Stimulated activated naive CD4-positive, alpha-beta T cell treated with Interleukin-2 at 50 U/mL for 16 hours (primary cell): ENCODE measurements at places on chromosomes 1 and 21.

- no peak for DNase-seq
These were observed 97.3 kb downstream of the GLIS1 start for GRCh38 chr1:53641481-53642214.

GRCh38 chr1:40094466-40095110 is 2.5 kb downstream of the PPT1 start:
- DNase-seq: no peak

GRCh38 chr1:212696721-212697331 is 2.8 kb downstream of the BATF3 start:
- DNase-seq: no peak

DNA sequence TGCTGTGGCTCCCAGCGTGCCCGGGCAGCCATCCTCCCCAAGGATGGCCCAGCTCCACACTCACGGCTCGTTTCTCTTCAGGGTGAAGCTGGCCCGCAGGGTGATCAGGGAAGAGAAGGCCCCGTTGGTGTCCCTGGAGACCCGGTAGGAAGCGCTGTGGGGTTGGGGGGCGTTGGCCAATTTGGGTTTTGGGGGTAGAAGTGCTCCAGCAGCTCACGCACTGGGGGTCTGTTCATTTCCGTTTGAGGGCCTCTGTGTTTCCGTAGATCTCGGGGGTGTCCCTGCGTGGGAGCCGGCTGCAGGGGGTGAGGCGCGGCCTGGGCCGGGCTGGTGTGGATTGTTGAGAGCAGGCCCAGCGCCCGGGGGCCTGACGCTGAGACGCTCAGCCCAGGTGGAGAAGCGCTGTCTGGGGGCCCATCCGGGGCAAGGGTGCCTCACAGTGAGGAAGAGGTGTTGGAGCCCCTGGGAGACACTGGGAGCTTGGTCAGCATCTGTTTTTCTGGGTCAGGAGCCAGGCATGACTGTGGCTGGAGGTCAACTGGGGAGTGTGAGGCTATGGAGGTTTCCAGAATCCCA is 12.6 kb downstream of the COL6A1 start:
- DNase-seq: no peak

- no peak for DNase-seq
These were observed 21.0 kb downstream of the YIPF1 start for GRCh38 chr1:53868565-53868964.

GRCh38 chr1:201591981-201592380 is 53.1 kb downstream of the NAV1 start:
- DNase-seq: no peak

DNA sequence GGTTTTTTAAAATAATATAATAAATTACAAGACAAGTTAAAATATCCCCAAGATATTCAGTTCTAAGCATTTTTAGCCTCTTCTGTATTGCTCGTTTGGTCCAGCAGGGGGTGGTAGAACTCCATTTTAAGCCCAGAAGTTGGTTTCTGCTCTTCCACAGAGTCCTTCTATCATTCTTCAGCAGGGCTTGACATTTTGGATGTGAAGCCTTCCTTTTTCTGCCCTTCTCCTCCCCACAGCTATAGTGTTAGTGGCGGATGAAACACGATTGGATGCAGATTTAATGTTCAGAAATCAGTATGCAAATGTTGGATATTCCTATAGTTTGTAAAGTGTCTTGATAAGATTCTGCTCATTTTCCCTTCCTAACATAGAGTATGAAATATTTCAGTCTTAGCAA is 1.4 kb downstream of the NCAM2 start:
- DNase-seq: no peak

DNA sequence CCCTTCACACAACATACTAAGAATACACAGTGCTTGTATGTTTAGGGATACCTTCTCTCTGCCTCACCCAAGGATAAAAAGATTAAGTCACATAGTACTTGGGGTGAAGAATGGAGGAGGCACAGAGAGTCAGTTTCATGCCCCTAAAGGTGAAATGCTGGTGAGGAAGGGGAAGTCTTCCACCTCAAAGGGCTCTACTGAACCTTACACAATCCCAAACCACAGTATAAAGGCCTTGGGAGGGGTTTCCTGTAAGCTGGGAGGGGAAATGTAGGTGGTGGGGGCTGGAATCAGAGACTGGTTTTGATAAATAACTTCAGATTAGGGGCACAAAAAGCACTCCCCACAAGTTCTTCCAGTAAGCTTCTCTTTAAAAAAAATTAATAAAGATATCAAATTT is 3.5 kb downstream of the MINDY1 start:
- DNase-seq: no peak

- DNase-seq: no peak
These were observed 166.3 kb upstream of the RAB4A start for GRCh38 chr1:229104654-229105053.

- DNase-seq: no peak
These were observed 173.3 kb downstream of the COL24A1 start for GRCh38 chr1:85983316-85983715.

DNA sequence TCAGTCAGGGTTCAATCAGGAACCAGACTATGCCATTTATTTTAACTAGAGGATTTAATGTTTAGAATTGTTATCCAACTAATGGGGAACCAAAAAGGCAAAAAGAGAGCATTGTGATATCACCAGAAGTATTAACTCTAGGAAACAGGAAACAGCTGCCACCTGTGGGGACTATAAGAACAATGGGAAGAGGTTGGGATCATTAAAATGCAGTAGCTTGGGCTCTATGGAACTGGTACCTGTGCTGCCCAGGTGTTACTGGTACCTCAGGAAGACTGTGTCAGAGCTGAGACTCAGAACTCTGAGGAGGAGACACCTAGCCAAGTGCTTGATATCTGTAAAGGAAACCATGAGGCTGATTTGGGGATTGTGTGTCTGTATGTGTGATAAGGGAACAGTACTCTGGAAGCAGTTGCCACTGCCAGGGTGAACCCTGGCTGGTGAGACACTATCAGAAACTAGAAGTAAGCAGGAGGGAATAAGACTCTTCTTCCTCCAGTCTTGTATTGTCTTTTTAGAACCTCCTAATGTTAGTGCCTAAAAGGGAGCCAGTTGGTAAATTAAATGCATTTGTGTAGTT is 49.4 kb downstream of the MAN1A2 start:
- DNase-seq: no peak

DNA sequence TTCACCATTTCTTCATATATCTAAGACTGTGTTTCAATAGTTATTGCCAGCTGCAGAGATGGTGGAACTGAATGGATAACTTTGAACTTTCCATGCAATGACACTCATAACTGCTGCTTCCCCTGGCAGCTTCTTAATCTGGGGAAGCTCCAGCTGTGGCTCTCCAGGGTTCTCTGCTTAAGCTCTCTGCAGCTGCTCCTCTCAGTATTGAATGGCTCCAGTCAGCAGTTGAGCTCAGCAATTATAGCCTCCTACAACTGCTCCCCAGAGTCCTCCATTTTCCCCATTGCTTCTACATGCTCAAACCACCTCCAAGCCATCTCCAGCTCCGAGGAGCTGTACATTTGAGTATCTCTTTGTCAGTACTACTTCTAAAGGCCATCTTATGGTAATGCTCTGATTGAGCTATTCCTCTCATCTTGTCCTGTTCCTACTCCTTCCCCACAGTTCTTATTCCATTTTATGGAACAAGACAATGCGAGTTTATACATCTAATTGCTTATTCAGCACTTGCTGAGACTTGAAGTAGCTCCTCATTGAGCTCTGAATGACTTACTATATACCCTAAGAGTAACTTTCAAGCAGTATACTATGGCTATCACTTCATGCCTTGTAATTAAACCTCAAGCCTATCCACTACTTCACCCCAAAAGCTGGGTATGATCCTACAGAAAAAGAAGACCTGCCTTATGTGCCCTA is 362.4 kb downstream of the NEGR1 start:
- DNase-seq: no peak

DNA sequence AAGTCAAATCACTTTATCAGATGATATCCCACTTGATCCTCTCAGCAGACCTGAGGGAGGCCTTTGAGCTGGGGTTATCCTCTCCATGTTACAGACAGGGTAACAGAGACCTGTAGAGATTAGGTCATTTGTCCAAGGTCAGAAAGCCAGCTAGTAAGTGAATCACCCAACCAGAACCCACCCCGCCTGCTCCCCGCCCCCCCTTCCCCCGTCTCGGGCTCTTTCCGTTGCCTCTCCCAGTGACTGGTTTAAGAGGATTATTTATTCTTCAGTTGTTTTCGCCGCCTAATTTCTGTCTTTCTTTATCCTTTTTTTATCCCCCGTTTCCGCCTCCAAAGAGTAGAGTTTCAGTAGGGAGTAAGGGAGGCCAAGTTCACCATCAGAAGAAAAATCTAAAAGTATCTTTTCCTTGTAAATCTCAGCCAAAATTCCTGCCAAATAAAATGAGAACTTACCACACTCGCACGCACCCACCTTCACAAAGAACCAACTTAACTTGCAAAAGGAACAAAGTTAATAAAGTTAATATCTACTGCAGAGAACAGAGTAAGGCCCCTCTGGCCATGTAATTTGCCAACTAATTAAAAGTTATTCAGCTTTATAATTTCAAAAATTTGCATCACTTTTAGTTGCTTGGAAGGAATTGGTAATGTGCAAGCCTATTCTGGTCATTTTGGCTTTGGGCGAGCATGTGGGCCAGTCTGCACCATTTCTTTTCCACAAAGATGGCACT is 76.8 kb upstream of the TRABD2B start:
- no peak for DNase-seq

DNA sequence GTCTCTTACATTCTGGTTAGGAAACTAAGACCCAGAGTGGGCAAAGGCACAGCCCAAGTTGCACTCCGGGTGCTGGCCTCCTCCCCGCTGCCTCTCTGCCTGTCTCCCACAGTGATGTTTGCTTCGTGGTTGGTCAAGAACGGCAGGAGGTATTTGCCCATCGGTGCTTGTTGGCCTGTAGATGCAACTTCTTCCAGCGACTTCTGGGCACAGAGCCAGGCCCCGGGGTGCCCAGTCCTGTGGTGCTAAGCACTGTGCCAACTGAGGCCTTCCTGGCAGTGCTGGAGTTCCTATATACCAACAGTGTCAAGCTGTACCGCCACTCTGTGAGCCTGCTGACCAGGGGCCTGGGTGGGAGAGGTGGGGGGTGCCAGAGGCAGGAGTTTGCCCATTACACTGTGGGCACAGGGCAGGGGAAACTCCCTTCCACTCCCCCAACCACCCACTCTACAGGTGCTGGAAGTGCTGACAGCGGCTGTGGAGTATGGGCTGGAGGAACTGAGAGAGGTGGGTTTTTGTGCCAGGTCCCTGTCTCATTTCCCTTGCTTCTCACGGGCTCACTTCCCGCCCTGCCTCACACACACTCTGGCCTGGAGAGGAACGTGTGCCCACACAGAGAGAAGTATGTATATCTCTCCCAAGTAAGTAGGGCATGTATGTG is 1.9 kb downstream of the BTBD19 start:
- DNase-seq: peak; percentile 54

DNA sequence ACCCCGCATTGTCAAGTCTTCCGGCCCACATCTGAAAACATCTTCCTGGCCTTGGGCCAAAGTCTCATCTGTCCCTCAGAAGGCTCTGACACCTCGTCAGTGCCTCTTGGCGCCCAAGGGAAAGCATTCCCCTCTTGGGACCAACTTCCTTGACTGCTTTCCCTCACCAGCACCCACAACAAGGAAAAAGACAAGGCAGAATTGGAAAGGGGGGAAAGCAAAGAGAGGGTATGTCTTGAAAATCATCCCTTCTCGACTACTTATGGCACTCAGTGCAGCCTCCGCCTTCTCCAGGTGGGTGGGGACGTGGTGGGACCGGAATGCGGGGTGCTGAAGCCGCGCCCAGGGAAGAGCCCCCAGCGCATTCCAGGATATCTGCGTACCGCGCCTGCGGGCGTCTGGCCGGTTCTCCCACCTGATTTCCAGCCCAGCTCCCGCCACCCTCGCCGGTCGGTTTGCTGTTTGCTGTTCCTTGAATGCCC is 554 bp upstream of the SLC39A1 start:
- DNase-seq: no peak

DNA sequence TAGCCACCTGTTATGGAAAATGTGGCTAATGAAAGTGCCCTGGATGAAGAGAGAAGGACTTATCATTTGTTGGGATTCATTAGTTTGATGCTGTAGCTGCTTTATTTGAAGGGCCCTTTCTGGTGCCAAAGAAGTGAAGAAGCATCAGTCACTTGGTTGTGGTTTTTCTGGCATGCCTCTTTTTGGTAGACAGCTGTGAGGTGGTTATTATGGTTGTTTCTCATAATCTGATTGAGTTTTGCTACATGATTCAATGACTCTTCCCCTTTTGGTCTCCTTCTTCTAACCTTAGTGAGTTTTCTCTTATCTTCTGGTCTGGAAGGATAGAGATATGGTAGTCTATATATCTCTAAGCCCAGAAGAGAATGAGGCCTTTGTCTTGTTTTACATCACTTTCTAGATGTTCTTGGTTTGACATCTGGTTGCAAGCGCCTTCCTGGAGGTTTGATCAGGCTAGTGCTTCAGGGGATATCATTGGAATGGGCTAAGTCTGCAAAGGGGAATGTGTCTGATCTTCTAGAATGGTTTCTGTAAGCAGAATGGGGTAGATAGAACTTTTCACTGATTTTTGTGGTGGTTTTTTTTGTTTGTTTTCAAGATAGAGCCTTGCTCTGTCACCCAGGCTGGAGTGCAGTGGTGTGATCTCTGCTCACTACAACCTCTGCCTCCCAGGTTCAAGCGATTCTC is 26.0 kb downstream of the ARID1A start:
- no peak for DNase-seq

DNA sequence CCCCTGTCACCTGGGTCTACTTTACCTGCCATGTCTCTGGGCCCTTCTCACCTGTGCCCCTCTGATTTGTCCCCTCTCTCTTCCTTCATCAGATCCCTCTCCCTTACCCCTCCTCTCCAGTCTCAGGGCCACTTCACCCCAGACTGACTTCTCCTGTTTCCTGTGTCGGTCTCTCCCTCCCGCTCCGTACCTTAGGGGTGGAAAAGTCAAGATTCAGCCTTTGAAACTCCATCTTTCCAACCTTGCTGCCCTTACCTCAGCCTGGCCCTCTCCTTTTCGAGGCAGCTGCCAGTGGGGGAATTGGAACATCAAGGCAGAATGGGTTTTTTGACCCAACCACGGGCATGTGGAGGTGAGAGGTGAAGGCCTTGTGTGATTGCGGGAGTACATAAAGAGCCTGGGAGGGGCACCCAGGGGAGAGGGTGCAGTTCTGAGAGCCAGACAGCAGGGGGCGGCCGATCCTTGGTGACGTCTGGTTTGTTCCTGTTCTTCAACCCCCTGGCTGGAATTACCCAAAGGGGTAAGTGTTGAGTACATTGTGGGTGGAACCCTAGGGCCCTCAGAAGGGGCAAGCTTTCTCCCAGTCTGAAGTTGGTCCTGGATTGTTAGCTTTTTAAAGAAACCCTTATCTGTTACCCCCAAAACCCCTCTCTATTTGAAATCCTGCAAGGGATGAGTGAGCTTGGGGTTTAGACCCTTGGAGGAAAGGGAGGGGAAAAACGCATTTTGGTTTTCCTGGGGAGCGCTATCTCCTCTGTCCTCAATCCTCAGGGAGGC is 12.3 kb upstream of the DMBX1 start:
- peak; percentile 63 for DNase-seq
